CD4-positive, alpha-beta T cell treated with Interleukin-6 at 100 ng/mL for 8 hours (primary cell): ENCODE measurements at places on chromosomes 7 and 10.
A peak's percentile ranks its signal among the peaks of the same experiment; 100 is the strongest.

DNA sequence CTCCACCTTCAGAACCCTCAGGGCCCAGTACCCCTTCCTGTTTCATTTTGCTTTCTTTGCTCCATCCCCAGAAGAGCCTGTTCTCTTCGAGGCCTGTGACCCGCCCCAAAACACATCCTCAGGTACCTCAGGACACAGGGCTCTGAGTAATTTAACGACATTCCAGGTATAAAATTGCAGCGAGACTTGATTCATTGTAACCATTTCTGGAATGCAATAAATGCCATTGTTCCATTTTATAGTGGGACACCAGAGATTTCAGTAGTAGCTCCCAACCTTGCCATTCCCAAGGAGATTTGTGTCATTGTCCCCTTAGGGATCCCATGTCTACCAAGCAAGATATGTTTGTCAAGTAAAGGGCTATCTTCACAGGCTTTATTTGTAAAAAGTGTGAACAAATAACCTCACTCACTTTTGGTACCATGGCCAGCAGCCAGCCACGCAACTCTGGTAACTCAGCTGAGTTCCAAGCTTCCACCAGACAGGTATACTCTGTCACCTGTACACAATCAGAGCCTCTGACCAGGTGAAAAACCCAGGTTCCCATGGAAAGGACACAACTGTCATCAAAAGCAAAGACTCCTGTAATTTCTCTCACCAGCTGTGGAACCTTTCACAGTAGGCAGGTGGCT is 441.3 kb downstream of the PLXNA4 start:
- no peak for DNase-seq

DNA sequence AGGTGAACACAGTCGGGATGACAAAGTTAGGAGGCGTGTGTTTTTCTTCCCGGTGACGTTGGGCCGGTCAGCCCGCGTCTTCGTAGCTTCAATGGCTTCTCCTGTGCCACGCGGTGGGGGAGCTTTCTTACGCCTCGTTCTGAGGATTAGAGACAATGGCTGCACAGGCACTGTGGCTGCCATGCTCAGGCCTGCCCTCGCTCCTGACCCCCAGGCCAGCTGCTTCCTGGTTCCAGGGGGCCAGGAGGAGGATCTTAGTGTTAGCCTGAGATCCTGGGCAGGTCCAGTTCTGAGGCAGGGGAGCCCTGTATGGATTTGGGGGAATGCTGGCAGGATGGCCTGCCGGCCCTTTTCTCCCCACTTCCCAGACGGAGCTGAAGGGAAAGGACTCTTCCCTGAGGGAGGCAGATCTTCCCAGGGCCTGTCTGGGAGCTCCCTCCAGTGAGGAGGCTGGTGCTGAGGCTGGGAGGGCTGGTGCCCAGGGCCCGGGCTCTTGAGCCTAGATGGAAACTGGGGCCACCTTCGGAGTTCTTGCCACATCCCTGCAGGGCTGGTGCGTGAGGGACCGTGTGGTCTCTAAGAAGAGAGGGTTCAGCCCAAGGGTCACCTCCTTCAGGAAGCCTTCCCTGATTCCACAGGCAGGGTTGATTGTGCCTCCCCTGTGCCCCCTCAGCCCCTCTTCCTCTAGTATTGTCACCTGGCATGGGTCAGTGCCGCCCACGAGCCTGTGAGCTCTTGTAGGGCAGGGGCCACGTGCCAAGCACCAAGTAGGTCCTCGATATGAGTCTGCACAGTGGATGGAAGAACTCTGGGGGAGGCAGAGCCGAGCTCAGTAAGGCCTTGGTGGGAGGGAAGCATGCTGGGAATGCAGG is 101.4 kb downstream of the GRK5 start:
- no peak for DNase-seq

DNA sequence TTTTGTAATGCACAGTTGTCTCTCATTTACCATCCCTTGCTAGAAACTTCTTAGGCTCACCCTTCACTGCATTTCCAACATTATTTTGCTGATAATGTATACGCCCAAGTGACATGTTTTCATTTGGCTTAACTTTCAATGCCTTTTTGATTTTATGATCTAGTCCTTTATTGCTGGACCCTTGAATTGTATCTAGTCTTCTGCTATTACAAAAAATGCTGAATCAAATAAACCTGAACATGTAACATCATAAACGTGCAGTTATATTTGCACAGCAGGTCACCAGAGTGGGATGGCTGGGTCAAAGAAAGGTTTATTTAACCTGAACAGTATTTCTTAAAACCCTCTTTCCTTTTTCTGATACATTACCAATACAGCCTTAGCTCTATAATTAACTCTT is 63.0 kb downstream of the MINDY3 start:
- no peak for DNase-seq

- DNase-seq: no peak
These were observed 17.1 kb downstream of the PDLIM1 start for GRCh38 chr10:95273393-95274312.

DNA sequence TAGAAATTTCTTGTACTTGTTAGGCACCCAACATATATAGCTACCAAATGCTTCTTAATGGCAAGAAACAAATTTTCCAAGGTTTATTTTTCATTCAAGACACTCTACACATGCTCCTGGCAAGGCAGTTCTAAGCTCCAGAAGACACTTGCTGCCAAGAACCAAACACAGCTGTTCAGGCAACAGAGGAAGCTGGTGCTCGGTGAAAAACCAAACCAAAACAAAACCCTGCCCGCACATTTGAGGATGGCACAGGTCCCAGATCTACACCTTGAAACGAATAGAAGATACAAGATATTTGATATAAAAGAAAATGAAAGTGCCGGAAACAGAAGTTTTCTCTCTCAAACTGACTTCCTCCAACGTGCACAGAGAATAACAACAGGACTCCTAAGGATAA is 4.9 kb upstream of the DNTT start:
- peak; percentile 56 for DNase-seq
